ENCODE measurements at places on chromosomes 16 and 17. TPM values are rescaled to one million over a fixed set of nuclear protein-coding genes. Genes with fewer than 3 reads are reported as not detected.

DPEP1 gene
- 0.05 TPM for polyA plus RNA-seq

- DNase-seq: no peak
These were observed 3.1 kb upstream of the CPD start for GRCh38 chr17:30375661-30376060.

DNA sequence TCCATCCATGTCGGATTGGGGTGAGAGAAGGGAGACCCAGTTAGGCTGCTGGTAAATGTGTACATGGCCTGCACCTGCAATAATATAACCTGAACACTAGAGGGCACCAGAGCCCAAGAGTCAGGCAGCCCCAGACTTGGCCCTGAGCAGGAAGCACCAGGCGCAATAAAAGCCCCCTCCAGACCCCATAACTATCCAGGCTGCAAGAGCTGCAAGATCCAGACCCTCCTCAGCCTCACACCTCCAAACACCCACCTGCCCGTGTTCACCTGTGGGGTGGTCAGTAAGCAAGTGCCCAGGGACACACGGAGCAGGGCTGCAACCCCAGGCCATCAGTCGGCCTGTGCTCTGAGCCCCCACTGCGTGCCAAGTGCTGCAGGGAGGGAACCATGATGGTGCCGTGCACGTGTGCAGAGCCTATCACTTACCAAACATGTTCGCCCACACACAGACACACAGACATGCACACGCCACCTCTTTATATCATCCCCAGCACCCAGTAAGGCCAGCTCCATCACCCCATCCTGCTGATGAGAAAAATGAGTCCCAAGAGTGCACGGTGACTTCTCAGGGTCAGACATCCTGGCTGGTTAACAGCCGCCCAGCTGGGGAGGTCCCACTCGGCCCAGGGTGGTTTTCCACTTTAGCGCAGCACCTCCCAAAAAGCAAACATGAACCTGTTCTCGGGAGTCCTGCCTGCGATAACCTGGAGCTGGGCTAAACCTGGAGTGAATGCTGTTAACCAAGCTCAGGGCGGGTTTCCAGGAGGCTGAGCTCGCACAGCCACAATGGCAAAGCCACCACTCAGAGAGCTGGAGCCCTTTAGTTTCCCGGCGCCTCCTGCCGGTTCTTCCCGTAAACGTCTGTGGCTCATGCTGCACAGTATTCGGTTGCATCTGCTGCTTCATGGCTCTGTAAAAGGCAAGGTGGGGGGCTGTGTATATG lies 439.8 kb downstream of the SOX9 start:
- peak; percentile 88 for DNase-seq

DNA sequence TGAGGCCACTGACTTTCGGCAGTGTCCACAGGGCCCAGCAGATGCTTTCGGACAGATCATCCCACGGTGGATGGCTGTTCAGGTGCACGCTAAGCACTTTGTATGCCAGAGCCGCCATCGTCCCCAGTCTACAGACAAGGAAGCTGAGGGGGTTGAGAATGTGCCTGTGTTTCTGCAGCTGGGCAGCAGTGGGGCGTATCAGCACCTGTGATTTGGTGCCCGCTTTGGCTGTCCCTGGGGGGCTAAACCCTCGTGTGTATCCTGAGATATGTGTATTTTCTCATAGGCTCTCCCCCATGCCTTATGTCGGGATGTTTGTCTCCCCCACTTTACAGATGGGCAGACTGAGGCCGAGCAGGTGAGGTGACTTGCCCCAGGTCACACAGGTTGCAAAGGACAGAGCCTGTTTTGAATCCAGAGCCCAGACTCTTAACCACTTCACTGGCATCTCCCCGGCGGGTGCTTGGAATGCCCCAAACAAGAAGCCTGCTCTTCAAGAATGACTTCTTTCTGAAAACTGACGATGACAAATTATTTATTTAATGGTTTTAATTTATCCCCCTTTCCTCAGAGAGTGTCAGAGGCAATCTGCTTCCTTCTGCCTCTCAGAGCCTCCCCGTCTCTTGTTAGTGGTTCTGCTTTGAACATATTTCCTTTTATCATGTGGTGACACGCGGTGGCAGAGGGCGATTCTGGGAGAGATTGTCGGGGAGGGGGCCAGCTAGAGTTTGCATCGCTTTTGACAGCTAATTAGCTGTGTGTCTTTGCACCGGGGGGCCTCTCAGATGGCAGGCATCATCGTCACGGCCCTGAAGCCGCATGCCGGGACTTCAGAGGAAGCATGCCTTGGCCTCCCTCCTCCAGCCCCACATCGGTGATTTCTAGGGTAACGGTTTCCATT lies 149.6 kb upstream of the CIBAR2 start:
- no peak for DNase-seq

DNA sequence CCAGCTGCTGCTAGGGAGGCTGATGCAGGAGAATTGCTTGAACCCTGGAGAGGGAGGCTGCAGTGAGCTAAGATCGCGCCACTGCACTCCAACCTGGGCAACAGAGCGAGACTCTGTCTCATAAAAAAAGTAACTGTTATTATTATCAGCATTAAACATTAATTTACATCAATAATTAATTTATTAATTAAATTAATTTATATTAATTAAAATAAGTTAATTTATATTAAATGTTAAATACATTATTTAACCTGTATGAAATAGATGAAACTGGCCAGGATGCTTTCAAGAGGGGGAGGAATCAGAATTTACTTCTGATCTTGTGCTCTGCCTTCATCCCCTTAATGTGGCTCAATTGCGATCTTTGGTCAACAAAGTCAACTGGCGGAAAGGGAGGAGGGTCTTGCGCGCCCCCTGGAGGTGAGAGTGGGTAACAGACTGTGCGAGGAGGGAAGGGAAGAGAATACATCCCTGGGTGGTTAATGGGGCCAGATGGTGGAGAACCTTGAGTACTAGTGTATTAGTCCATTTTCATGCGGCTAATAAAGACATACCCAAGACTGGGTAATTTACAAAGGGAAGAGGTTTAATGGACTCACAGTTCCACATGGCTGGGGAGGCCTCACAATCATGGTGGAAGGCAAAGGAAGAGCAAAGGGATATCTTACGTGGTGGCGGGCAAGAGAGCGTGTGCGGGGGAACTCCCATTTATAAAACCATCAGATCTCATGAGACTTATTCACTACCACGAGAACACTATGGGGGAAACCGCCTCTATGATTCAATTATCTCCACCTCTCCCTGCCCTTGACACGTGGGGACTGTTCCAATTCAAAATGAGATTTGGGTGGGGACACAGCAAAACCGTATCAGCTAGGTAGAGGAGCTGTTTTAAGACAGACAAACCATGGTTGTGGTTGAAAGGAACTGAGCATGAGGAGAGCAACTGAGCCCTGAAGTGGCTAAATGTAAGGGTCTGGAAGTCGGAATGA lies 15.7 kb upstream of the CPPED1 start:
- peak; percentile 61 for DNase-seq
